ENCODE measurements at places on chromosomes 3 and 15. TPM values are rescaled to one million over a fixed set of nuclear protein-coding genes. Genes with fewer than 3 reads are reported as not detected.

DNA sequence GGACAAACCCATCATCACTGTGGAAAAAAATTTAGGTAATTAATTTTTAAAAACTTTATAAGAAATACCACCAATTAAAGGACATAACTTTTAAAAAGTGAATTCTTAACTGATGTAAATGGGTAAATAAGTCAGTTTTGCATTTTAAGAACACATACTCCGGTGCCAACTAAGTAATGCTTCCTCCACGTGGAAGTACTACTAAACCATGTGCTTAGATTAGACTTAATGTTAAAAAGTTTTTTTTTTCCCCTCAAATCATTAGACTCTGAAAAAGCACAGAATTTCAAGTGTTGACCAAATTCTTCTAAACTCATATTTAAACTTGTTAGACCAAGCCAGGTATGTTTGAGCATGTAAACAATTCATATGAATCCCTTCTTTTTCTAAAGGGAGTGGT, 242.0 kb downstream of the NFKBIZ start:
- H3K27ac ChIP-seq: no peak overlapping the region
- H3K36me3 ChIP-seq: no peaks in the 10 kb centered on the region
- H3K4me1 ChIP-seq: peaks cover 3% of the 10 kb centered on the region

- H3K36me3 ChIP-seq: no peaks in the 10 kb centered on the region
- H3K27me3 ChIP-seq: no peaks in the 10 kb centered on the region
- H3K4me1 ChIP-seq: peaks cover 11% of the 10 kb centered on the region
- DNase-seq: no peak
- H3K4me3 ChIP-seq: no peak overlapping the region
These were observed 154.8 kb downstream of the PLCL2 start for GRCh38 chr3:17039594-17039993.

DNA sequence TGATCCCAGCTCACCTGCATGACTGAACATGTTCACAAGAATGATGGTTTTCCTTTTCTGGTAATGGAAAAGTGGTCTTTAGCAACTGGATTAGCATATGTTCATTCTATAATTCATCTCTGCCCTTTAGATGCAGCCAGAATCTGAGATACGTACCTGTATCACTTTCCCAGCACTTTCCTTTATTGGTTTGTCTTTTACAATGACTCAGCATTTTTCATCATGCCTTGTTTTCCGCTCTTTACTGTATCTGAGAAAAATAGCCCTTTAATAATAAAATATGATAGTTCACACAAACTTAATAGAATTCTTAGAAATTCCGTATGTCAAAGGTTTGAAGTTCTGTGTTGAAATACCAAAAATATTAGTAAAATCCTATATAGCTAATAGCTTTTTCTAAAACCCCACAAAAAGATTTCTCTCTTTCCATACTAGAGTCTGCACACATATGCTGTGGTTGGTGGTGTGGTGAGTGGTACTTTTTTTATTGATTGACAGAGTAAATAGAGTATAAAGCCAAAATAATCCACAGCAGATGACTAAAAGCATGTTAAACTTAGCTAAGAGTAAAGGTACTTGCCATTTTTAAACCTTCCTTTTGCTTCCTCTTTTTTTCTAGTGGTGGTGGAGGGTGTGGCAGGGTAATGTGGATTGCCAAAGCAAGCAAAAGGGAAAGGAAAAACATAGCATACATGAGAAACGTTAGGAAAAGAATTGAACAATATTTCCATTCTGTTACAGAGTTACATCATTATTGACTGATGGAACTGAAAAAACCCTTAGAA, 328.9 kb upstream of the RBMS3 start:
- H3K4me1 ChIP-seq: no peaks in the 10 kb centered on the region
- H3K27ac ChIP-seq: no peak overlapping the region
- no peak overlapping the region for H3K4me3 ChIP-seq
- no peaks in the 10 kb centered on the region for H3K27me3 ChIP-seq
- DNase-seq: no peak
- no peaks in the 10 kb centered on the region for H3K36me3 ChIP-seq

GRCh38 chr15:67406257-67406861, 114.6 kb upstream of the C15orf61 start:
- H3K4me3 ChIP-seq: no peak overlapping the region
- H3K36me3 ChIP-seq: no peaks in the 10 kb centered on the region
- H3K27ac ChIP-seq: no peak overlapping the region

GRCh38 chr3:55343486-55344357, 143.4 kb downstream of the WNT5A start:
- H3K36me3 ChIP-seq: no peaks in the 10 kb centered on the region
- H3K4me1 ChIP-seq: no peaks in the 10 kb centered on the region
- H3K27ac ChIP-seq: no peak overlapping the region
- DNase-seq: no peak
- H3K27me3 ChIP-seq: no peaks in the 10 kb centered on the region
- no peak overlapping the region for H3K4me3 ChIP-seq

Gene GLDN
- not detected for polyA plus RNA-seq

DNA sequence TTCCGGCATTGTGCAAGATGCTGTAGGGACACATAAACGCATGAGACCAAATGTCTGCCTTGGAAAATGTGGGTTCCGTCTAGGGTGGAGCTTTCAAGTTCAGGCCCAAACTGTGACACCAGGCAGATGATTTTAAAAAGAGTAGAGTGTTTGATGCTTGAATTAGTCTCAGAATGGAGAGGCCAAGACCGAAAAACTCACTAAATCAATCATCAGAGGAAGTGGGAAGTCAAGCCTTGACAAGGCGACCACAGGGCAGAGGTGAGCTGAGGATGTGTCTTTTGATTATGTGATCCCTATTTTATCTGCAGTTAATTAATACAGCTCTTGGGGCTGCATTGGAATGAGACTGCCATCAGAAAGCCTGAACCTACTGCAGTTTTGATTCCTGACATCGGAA, 275.4 kb downstream of the ABHD5 start:
- no peak overlapping the region for H3K27ac ChIP-seq
- H3K4me3 ChIP-seq: no peak overlapping the region

DNA sequence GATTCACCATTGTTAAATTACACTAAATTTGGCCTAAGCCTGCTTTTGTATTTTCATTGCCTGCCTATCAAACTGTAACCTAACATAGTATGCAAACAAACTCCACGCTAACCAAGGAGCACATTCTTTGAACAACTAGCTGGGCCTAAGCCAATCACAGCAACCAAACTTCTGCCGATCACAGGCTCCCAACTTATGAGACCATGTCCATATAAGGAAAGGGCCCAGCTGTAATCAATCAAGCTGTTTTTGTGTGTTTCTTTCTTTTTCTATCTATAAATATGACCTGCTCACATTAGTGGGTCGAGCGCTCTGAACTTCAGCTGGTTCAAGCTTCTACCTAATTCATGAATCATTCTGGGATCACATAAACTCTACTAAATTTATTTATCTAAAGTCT, 473.6 kb downstream of the SI start:
- no peak for DNase-seq
- H3K4me3 ChIP-seq: no peak overlapping the region
- no peak overlapping the region for H3K27ac ChIP-seq
- no peaks in the 10 kb centered on the region for H3K27me3 ChIP-seq

Gene RETNLB
- not detected for polyA plus RNA-seq

Gene C3orf85
- polyA plus RNA-seq: not detected

- H3K27ac ChIP-seq: no peak overlapping the region
- H3K4me3 ChIP-seq: no peak overlapping the region
- H3K36me3 ChIP-seq: peaks cover 5% of the 10 kb centered on the region
- DNase-seq: no peak
- no peaks in the 10 kb centered on the region for H3K4me1 ChIP-seq
These were observed 100.0 kb downstream of the PCCB start for GRCh38 chr3:136350132-136350531.

Gene DNASE1L3
- 41.5 TPM for polyA plus RNA-seq

DNA sequence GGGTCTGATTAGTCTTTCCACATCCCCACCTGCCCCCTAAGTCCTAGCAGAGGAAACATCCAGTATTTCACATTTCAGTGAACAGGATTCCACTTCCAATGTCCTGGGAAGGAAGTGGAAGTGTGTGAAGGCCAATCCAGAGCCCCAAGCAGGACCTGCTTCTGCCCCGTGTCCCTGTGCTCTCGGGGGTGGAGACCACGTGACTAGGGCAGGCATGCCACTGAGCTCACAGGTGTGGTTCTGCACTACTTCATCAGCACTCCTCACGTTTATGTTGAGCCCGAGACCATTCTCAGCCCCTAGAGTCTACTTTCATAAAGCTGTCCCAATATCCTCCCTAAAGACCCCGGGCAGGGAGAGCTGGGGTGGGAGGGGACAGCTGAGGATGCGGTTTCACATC, 84.3 kb downstream of the RAB11A start:
- H3K4me1 ChIP-seq: peaks cover 9% of the 10 kb centered on the region
- DNase-seq: no peak
- H3K4me3 ChIP-seq: no peak overlapping the region

- no peaks in the 10 kb centered on the region for H3K4me1 ChIP-seq
- no peak for DNase-seq
- no peaks in the 10 kb centered on the region for H3K36me3 ChIP-seq
- H3K27me3 ChIP-seq: no peaks in the 10 kb centered on the region
- no peak overlapping the region for H3K4me3 ChIP-seq
- no peak overlapping the region for H3K27ac ChIP-seq
These were observed 181.9 kb downstream of the EPHB1 start for GRCh38 chr3:134976948-134977347.

DNA sequence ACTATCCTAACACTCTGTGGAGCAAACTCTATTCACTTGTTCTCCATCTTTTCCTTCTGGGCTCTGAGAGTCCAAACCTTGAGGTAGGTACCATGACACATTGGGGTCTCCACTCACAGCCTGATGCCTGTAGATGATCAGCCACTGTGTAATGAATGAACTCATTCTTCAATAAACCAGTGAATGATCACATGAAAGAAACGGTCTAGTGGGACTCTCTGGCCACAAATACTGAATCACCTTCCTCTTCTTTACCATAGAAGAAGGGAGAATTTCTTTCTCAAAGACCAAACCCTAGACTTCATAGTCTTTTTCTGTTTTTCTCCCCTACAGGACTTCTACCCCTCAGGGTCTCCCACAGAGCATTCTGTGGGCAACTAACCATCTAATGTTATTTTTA, 20.5 kb upstream of the ABHD2 start:
- no peak overlapping the region for H3K27ac ChIP-seq
- no peaks in the 10 kb centered on the region for H3K4me1 ChIP-seq
- H3K4me3 ChIP-seq: no peak overlapping the region
- no peak for DNase-seq
- H3K36me3 ChIP-seq: peaks cover 7% of the 10 kb centered on the region
- H3K27me3 ChIP-seq: peaks cover 5% of the 10 kb centered on the region

Gene ADAMTS7
- polyA plus RNA-seq: not detected

GRCh38 chr3:19811689-19812088, 122.3 kb downstream of the EFHB start:
- no peaks in the 10 kb centered on the region for H3K4me1 ChIP-seq
- no peak overlapping the region for H3K4me3 ChIP-seq
- H3K27ac ChIP-seq: no peak overlapping the region
- H3K36me3 ChIP-seq: no peaks in the 10 kb centered on the region
- DNase-seq: no peak
- H3K27me3 ChIP-seq: no peaks in the 10 kb centered on the region

DNA sequence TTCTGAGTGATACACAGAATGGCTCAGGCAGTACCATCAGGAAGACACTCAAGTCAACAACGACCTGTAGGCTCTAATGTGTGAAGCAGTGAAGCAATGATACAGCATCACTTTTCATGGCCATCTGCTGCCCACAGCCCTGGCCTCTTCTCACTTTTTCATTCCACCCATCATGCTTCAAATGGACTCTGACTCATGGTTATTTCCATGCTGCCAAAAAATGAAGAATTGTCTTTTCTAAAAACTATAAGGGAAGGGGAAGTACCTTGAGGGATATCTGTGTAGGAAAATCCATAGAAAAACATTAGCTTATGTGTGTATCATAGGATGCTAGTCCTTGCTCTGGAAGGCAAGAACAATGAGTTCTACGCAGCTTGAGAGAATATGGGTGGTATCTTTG, 11.5 kb downstream of the HGD start:
- no peaks in the 10 kb centered on the region for H3K36me3 ChIP-seq
- H3K27me3 ChIP-seq: peaks cover 18% of the 10 kb centered on the region
- no peak overlapping the region for H3K4me3 ChIP-seq
- no peak overlapping the region for H3K27ac ChIP-seq

DNA sequence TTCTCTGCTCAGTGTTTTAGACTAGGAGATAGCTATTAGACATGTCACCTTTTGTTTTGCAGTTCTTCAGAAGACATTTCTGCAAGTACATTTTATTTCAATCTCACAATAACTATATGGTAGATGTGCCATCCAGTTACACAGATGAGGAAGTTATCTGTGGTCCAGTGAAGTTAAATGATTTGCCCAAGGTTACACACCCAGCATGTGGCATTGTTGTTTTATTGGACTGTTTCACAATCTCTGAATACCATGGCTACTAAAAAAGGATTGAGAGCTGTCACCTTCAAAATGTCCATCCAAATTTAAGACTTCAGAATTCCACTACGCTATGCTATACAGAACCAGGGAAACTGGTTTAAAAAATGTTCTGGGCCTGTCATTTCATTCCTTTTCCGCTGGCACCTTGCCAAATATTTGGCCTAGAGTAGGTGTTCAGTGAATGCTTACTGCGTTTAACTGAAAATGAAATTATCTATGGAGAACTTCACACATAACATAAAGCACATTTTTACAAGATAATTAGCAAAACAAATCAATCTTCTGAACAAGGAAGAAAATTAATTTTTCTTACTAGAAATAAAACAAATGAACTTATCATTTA, 20.2 kb downstream of the TM6SF1 start:
- H3K27me3 ChIP-seq: no peaks in the 10 kb centered on the region
- H3K36me3 ChIP-seq: no peaks in the 10 kb centered on the region
- H3K4me3 ChIP-seq: no peak overlapping the region

DNA sequence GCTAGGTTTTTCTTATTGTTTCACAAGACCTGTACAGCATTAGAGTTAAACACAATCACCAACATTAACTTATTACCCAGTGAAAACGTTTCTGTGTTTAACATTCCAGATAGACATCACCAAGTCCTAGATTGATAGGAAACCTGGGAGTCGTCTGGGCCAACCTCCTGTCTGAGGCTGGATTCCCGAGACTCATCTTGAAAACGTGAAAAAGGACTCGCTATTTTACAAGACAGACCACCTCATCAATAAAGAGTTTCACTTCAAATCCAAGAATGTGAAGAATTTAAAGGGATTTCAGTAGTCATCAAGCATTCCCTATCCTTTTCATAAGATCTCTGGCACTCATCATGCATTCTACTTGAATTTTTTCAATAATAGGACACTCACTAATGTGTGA, 626.6 kb downstream of the MCTP2 start:
- DNase-seq: no peak
- no peak overlapping the region for H3K27ac ChIP-seq
- no peaks in the 10 kb centered on the region for H3K36me3 ChIP-seq
- H3K27me3 ChIP-seq: no peaks in the 10 kb centered on the region
- H3K4me3 ChIP-seq: no peak overlapping the region

DNA sequence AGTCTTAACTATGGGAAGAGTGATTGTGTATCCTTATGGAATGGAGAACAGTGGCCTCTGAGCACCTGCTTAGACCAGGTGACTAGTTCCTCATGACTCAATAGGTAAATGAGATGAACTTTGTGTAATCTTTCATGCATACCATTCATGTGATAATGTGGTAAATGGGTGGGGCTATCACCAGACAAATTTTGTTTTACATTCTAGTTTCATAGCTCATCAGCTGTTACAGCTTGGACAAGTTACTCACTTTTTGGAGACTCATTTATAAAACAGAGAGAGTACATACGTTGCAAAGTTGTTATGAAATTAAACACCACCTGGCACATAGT, 103.7 kb upstream of the TGFBR2 start:
- H3K27me3 ChIP-seq: no peaks in the 10 kb centered on the region
- H3K36me3 ChIP-seq: no peaks in the 10 kb centered on the region
- H3K4me1 ChIP-seq: peaks cover 36% of the 10 kb centered on the region
- H3K27ac ChIP-seq: peak overlapping the region; percentile 98
- H3K4me3 ChIP-seq: peak overlapping the region; percentile 73
- peak; percentile 78 for DNase-seq
